ENCODE measurements at places on chromosomes 5 and 9. TPM values are rescaled to one million over a fixed set of nuclear protein-coding genes. Genes with fewer than 3 reads are reported as not detected.
A peak's percentile ranks its signal among the peaks of the same experiment; 100 is the strongest.

DNA sequence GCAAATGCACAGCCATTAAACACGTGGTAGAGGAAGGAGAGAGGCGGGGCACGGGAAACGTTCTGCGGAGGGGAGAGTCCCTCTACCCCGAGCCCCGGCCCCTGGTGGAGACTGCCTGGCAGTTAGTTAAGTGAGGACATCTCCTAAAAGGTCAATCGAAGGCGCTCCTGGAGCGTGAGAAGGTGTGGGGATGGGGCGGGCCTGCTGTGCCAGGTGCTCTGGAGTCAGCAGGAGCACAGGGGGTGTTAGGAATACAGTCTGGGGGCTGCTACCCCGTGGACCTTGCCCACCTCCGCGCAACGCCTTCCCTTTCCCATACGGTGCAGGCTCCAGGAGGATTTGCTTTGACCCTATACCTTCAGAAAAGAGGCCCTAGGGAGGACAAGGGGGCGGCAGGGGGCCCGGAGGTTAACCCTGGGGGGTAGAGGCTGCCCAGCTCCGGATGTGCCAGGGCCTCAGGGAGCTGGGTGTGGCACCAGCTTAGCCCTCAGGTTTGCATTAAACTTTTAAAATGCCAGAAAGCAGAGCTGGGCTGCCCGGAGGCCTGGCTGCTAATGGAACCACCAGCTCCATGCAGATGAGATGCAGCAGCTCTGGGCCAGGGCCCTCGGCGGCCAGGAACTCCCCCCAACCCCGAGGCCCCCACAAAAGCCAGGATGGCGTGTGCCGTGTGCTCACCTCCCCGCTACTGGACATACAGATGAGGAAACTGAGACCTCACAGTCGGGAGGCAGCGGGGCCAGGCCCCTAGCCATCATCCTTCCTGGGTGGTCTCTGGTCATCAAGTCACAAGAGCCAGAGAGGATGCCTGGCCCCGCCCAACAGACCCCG, 39.2 kb downstream of the NACC2 start:
- no peak for DNase-seq

MEF2C gene
- 0.47 TPM for total RNA-seq

CD74 gene
- total RNA-seq = 444 TPM

EQTN gene
- total RNA-seq = not detected

SLC46A2 gene
- total RNA-seq = not detected

- no peak for DNase-seq
These were observed 575.8 kb upstream of the CLINT1 start for GRCh38 chr5:158434749-158435148.

- peak; percentile 69 for DNase-seq
These were observed 8.7 kb downstream of the CCL21 start for GRCh38 chr9:34701023-34701768.

FGFR4 gene
- total RNA-seq = 1.4 TPM

DNA sequence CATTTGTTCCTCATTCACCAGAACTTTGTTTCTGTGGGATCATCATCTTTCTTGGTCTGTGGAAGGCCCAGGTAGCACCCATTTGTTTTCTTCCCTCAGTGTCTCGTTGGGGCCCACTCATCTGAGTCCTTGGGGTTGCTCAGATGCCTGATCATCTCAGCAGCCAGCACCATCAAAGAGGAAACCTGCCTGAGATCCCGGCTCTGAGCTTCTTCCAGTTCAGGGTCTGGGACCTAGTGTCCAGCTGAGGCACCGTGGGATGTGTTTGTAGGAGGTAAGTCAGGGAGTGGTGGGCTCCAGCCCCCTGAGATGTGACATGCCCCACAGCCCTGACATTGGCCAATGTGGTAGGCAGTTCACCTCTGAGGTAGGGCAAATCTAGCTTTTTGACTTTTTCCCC, 9.4 kb upstream of the CD180 start:
- DNase-seq = no peak

- peak; percentile 28 for DNase-seq
These were observed at the start of gene DRD1 for GRCh38 chr5:175444060-175444904. DRD1 (minus strand) TSS chr5:175444182; CDS start chr5:175443099, 1,083 bp downstream.

AMBP gene
- not detected for total RNA-seq

NOXA1 gene
- 0.49 TPM for total RNA-seq

FST gene
- total RNA-seq = 0.31 TPM

- DNase-seq = no peak
These were observed 15.7 kb upstream of the FNIP1 start for GRCh38 chr5:131812371-131813160.

GRCh38 chr9:122190597-122191381, 31.1 kb downstream of the MORN5 start:
- no peak for DNase-seq

DNA sequence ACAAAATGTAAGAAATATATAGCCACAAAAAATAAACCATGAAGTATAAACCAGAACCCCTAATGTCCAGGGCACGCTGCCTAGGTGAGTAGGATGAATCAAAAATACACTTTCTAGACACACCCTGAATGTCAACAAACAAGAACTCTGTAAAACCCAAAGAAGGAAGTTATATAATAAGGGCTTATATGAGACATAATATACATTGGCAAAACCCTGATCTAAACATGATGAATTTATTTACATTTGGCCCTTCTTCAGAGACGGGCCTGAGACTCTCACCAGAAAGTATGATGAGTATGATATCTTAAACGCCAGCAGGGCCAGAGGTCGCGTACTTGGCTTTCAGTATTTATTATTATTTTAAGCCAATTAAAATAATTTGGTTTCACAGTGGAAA, 125.1 kb upstream of the FST start:
- no peak for DNase-seq

GRCh38 chr5:133990396-133990795, 14.4 kb downstream of the VDAC1 start:
- DNase-seq = no peak

DNA sequence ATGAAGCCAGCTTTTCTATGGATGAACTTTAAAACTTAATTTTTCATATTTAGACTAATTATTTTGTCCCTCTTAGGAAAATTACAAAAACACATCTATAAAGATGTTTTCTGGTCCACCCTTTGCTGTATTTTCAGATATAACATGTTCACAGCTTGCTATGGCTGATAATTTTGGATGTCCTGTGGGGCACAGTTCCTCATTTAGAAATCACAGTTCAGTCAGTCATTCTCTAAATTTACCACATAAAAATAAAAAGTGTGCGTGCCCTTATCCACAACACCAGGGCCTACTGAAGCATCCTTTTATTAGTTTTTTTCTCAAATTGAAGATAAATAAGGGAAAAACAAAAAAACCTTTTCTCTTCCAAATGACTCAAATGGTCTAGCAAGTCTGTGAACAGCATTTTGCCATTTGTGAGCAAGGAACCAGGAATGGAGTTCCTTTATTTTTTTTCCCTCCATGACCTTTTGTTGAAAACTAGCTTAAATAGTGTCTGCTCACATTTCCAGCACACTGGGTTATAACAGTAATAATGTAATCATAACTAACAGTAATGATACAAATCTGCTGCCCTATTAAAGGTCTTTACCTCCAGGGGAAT, 87.1 kb downstream of the CEMIP2 start:
- DNase-seq = no peak

- no peak for DNase-seq
These were observed 58.8 kb downstream of the SLC1A1 start for GRCh38 chr9:4548811-4549725.

- DNase-seq = no peak
These were observed 205.3 kb downstream of the SLCO4C1 start for GRCh38 chr5:102090770-102091169.

GRCh38 chr9:2425676-2426075, 195.9 kb upstream of the VLDLR start:
- no peak for DNase-seq

GRCh38 chr9:130912932-130913598, 16.5 kb upstream of the QRFP start:
- DNase-seq = no peak
